Adipocyte (in vitro differentiated cells): ENCODE measurements at places on chromosomes 16 and 17.

DNA sequence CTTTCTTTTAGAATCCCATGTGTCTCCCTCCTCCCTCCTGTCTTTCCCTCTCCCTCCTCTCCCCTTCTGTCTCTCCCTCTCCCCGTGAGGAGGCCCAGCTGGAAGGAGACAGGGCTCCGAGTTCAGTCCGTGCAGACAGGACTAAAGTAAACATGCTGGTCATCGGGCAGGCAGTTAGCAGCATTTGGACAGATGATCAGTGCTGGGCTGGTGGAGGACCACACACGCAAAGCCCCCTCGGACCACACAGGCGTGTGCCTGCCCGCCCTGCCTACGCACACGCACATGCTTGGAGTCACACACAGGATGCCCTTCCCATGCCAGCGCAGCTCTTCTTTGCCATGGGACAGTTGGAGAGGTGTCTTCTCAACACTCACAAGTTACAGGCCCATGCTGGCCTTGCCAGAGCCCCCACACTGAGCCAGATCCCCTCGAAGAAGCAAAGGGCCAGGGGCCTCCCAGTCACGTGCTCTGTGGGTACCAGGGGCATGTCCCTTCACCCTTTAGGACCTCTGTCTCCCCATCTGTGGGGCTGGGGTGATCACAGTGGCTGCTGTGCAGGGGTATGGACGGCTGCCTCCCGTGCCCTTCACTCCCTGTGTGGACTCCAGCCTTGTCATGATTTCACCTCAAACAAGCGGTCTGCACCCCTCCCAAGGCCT lies 215.7 kb upstream of the FOXF1 start:
- no peak for DNase-seq

GRCh38 chr17:7552621-7553051 lies 3.8 kb downstream of the TNFSF12 start:
- DNase-seq: no peak

- peak; percentile 5 for DNase-seq
These were observed 501.6 kb upstream of the PSMD7 start for GRCh38 chr16:73794994-73795393.

DNA sequence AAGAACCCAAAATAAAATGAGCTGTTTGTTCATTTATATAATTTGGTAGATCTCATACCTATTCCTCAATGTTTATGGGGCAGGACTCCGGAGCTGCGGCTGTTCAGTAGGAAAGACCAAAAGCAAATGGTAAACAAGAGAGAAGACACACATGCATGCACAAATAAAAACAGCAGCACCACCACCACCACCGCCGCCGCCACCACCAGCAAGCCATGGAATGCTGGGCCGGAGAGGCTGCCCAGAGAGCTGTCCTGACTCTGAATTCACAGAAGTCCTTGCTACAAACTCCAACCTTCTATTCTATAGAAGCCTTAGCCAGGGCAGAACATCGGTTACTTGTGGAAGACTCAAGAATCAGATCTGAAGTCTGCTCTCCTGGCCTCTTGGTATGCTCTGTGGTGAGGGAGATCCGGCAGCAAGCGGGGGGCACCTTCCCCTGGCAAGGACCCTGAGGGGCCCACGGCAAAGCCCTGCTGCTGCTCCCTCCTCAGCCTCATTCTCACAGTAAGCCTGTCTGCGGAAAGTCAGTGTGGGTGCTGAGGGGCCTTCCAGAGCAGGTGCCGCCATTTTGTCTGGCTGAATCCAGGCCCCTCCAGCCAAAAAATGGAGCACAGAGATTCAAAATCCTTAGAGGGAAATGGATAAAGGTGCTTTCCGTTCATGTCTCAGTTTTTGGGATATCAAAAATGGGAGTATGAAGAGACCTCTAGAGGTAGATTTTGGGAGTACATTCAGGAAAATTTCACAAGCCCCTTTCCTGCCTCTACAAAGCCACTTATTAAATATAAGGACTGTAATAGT lies 6.4 kb upstream of the FOXJ1 start:
- DNase-seq: peak; percentile 73

- no peak for DNase-seq
These were observed 22.9 kb upstream of the ZCCHC14 start for GRCh38 chr16:87515475-87516330.

- no peak for DNase-seq
These were observed 191.1 kb downstream of the CHD9NB start for GRCh38 chr16:52861614-52862022.

- peak; percentile 81 for DNase-seq
These were observed at the start of gene CORO6 for GRCh38 chr17:29622337-29623282. Gene CORO6 (minus strand): TSS chr17:29622912. CDS start chr17:29621421, 1,491 bp downstream.

DNA sequence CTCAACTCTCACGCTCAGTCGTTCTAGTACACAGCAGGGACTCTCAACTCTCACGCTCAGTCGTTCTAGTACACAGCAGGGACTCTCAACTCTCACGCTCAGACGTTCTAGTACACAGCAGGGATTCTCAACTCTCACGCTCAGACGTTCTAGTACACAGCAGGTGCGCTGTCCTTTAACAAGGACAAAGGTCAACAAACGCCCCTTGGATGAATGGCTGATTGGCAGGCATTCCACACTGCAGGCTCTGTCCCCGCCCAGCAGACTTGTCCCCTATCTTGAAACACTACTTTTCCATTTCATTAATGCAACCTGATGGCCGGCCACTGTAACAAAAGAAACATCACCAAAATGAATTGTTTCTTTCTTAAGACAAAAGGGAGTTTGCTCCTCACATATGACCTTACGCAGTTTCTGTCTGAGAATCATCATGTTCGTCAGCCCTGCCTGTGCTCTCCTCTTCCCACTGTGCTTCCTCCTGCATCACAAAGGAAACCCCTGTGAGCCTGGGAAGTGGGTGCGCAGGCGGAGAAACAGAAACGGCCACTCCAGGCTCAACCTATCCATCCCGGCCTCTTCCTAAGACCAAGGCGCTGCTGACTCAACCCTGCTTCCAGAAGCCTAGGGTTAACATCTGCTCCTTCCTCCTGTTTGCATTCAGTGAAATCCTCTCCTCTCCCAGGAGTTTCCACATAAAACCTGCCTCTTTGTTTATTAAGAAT lies 59.8 kb downstream of the ANKRD11 start:
- no peak for DNase-seq

DNA sequence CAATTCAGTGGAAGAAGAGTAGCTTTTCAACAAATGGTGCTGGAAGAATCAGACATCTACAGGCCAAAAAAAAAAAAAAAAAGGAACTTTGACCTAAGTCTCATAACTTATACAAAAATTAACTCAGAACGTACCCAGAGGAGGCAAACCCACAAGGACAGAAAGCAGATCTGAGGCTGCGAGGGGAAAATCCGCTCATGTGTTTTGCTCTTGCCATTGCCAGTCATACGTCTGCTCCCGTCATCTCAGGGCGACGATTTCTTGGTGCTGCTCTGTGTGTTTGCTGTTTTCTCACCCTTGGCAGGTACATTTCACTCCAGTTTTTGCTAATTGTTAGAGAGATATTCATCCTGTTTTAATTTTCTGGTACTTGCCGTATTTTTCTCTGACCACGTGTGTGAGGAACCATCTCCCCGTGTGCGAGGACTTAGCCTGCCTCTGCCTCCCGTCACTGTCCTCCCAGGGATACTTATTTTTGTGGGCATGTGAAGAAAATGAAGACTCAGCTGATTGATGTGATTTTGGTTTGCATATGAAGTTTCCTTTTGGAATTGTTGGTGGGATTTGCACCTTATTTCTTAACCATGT lies 33.4 kb upstream of the ACSF3 start:
- no peak for DNase-seq

DNA sequence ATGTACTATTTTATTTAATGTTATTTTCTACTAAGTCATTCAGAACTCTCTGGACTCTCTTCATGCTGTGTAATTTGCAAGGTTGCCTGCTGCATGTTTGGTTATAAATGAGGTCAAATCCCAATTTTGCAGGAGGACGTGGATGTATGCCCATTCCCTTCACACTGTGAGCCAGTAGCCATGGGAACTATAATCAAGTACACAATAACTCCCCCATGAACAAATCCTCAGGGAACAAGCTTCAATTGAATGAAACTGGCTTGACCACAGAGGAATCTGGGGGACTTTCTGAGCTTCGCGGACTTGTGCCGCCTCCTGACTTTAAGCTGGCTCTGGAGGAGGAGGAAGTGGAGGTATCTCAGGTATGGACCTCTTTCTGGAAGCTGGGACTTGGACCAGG lies 14.6 kb upstream of the KCTD13 start:
- DNase-seq: no peak

GRCh38 chr17:17175917-17176316 lies 30.2 kb downstream of the PLD6 start:
- no peak for DNase-seq

DNA sequence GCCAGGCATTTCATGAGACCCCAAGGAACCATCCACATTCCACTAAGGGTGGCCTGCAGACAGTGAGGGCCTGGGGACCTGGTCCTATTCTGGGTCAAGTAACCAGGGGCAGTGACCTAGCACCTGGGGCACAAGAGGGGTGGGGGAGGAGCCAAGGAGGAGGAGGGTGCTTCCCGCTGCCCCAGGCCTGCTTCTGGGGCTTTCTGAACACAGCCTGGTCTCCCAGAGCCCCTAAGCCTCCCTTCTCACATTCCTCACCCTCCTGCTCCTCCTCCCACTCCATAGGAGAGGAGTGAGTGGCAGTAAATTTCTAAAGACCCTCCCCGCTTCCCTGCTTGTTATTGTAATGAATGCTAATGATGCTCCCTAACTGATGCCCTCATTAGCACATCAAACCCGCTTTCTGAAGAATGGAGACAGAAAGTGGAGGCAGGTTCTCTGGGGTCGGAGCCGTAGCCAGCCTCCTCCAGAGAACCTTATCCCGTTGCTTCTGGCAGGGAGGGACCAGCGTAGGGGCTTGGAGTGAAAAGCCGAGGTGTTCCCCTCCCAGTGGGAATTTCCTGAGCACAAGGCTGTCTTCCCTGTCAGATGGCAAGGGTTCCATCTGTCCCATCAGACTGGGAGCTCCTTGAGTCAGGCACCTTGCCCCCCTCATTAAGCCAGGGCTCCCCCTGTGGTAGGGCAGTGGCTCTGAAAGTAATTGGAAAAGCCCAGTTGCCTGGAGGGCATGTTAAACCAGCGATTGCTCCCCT lies 3.7 kb upstream of the SRCIN1 start:
- DNase-seq: no peak

DNA sequence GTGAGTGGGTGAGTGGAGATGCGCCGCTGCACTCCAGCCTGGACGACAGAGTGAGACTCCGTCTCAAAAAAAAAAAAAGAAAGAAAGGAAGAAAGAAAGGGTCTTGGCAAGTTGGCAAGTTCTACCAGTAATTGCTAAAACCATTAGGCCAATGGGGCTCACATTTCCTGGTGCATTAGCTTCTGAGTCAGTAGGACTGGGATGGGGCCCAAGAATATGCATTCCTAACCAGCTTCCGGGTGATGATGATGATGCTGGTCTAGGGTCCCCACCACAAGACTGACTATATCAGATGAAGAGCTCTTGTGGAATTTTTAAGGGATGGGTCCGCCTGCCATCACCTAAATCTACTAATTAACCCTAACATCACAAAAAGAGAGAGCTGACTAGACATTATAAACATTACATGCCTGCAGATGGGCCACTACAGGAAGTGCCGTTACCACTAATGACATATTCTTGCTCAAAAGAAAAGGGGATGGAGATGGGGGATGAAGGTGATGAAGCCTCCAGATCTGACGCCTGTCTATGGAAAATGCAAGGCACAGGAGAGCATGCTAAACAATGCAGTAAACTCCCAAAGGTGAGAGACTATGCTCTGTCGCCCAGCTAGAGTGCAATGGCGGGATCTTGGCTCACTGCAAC lies 13.1 kb downstream of the MYH11 start:
- DNase-seq: no peak

DNA sequence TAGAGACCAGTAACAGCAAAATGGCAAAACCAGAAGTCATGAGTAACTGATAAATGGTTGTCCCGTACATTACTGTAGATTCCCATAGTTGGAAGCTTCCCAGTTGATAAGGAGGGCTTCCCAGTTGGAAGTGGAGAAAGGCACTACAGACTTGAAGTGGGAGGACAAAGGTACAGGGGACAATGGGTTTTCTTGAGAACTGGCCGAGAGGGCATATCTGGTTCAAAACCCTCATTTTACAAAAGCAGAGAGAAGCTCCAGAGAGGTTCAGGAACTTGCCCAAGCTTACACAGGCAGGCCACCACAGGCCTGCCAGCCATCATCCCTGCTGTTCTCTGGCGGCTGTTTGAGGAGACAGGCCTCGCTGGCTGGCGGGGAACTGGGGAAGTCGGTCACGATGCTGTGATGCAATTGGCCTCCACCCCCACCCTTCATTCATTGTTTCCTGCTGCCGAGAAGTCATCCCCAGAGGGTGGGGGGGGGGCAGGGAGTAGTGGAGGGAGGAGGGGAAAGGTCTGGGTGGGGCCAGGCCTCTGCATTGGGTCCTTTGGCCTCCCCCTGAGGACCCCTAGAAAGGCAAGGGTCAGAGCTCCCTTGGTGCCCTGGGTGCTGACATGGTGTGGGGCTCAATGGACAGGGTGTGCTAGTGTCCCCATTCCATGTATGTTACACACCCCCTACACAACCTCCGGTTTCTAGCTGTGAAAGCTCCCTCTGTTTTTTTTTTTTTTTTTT lies 3.0 kb downstream of the UBALD2 start:
- peak; percentile 68 for DNase-seq

GRCh38 chr17:27853091-27853490 lies 40.1 kb downstream of the LYRM9 start:
- DNase-seq: no peak

DNA sequence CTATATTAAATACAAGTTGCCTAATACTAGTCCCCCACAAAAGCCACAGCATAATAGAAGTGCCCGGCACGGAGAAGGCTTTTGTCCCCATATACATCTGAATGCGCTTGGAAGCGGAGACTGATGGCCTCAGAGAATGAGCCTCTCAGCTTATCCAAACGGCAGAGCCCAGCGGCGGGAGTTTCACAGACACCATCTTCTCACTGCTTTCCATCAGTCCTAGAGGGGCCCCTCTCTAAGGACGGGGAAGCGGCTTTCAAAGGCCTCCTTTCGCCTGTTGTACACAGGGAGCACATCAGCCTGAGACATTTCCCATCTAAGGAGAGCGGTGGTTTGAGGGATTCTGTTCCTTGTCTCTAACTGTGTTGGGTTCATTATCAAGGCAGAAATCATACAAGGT lies 16.9 kb downstream of the NXN start:
- no peak for DNase-seq

GRCh38 chr16:1815461-1815860 lies 11.2 kb downstream of the HAGH start:
- DNase-seq: no peak

DNA sequence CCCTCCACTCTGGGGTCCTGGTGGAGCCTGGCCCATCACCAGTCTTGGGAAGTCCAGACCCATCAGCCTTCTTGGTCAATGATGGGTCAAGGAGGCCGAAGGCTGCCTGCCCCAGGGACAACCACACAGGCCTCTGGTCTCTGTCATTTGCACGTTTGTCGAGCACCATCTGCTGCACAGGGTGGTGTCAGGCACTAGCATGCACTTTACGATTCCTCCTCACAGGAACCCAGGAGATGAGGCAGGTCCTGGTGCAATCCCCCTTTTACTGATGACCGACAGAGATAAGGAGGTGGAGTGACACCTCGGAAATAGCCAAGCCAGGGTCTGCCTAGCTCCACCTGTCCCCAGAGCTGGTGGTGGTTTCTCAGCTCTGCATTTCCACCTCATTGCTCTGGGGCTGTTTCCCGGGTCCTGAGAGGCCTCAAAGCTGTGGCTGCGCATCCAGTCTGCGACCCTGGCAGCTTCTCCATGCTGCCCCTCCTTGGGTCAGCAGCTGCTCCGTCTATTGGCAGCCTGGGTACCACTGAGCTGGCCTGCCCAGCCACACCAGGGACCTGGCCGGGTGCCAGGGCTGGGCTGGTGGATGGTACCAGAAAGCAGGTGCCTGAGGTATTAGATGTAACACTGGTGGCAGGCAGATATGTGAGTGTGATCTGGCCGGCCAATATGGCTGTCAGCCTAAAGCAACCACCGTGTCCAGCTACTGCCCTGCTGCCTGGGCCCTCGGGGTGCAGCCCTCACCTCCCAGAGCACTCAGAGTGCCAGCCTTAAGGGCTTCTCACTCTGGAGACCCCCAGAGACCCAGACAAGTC lies 10.0 kb downstream of the MMP15 start:
- DNase-seq: no peak
